Osteocyte (in vitro differentiated cells): ENCODE measurements at places on chromosomes 16 and 17. TPM values are rescaled to one million over a fixed set of nuclear protein-coding genes. Genes with fewer than 3 reads are reported as not detected.

GRCh38 chr17:75698659-75699058 is 22.6 kb upstream of the ITGB4 start:
- DNase-seq = no peak
- H3K36me3 ChIP-seq = peaks cover 36% of the 10 kb centered on the region
- H3K4me3 ChIP-seq = no peak overlapping the region
- H3K27ac ChIP-seq = peak overlapping the region; percentile 38
- H3K27me3 ChIP-seq = no peaks in the 10 kb centered on the region

- H3K27ac ChIP-seq = peak overlapping the region; percentile 83
- peaks cover 78% of the 10 kb centered on the region for H3K4me1 ChIP-seq
Observed at GRCh38 chr17:40343219-40344119, 21.1 kb downstream of the GJD3 start.

DNA sequence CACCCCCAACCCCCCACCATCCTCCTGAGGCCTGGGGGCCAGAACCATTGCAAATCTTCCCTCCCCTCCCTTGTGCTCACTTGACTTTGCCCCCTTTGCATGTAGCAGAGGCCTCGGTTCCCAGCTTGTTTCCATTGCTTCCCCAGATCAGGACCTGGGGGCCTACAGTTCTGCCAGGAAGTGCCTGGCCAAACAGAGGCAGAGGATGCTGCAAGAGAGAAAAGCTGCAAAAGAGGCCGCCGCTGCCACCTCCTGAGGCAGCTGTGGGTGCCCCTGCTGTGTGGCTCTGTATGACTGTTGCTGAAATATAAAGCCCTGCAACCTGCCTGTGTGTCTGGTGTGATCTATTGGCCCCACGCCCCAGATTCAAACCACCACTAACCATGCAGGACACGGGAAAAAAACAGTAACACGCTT is 2.3 kb downstream of the NDUFB10 start:
- H3K36me3 ChIP-seq = peaks cover 14% of the 10 kb centered on the region
- no peaks in the 10 kb centered on the region for H3K27me3 ChIP-seq
- no peak for DNase-seq
- H3K4me1 ChIP-seq = peaks cover 41% of the 10 kb centered on the region

DNA sequence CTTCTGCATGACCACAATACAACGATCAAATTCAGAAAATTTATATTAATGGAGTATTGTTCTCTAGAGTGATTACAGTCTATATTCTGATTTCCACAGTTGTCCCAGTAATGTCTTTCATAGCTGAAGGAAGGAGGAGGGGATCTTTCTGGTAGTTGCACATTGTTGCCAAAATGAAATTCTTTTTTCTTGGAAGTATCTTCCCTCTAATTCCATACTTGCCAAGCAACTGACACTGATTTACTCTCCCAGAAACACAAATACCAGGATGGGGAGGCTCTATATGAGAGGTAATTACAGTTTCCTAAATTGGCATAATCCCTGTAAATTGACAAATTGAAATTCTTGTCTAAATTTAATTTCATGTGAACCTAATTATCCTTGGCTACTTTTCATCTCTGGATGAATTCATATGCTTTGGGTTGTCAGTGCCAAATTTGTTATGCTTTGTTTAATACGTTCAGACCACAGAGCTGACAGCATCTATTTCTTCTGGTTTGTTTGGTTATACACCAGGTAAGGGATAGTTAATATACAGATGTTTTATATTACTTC is 30.0 kb downstream of the NOL11 start:
- no peak for DNase-seq
- no peak overlapping the region for H3K27ac ChIP-seq
- no peaks in the 10 kb centered on the region for H3K27me3 ChIP-seq
- peaks cover 17% of the 10 kb centered on the region for H3K36me3 ChIP-seq
- no peaks in the 10 kb centered on the region for H3K4me1 ChIP-seq

GRCh38 chr17:42182927-42183734 is 2.1 kb downstream of the HCRT start:
- H3K27ac ChIP-seq = no peak overlapping the region
- DNase-seq = no peak
- H3K4me3 ChIP-seq = peak overlapping the region; percentile 64
- peaks cover 23% of the 10 kb centered on the region for H3K4me1 ChIP-seq
- peaks cover 42% of the 10 kb centered on the region for H3K27me3 ChIP-seq
- no peaks in the 10 kb centered on the region for H3K36me3 ChIP-seq

- peaks cover 53% of the 10 kb centered on the region for H3K27me3 ChIP-seq
- H3K36me3 ChIP-seq = no peaks in the 10 kb centered on the region
- peak overlapping the region; percentile 42 for H3K27ac ChIP-seq
- no peak for DNase-seq
- H3K4me3 ChIP-seq = no peak overlapping the region
Observed at GRCh38 chr16:86363057-86363490, 147.3 kb upstream of the FOXF1 start.

GRCh38 chr17:34252095-34252443 is 3.0 kb upstream of the CCL2 start:
- no peaks in the 10 kb centered on the region for H3K27me3 ChIP-seq
- H3K36me3 ChIP-seq = no peaks in the 10 kb centered on the region
- H3K4me3 ChIP-seq = no peak overlapping the region

DNA sequence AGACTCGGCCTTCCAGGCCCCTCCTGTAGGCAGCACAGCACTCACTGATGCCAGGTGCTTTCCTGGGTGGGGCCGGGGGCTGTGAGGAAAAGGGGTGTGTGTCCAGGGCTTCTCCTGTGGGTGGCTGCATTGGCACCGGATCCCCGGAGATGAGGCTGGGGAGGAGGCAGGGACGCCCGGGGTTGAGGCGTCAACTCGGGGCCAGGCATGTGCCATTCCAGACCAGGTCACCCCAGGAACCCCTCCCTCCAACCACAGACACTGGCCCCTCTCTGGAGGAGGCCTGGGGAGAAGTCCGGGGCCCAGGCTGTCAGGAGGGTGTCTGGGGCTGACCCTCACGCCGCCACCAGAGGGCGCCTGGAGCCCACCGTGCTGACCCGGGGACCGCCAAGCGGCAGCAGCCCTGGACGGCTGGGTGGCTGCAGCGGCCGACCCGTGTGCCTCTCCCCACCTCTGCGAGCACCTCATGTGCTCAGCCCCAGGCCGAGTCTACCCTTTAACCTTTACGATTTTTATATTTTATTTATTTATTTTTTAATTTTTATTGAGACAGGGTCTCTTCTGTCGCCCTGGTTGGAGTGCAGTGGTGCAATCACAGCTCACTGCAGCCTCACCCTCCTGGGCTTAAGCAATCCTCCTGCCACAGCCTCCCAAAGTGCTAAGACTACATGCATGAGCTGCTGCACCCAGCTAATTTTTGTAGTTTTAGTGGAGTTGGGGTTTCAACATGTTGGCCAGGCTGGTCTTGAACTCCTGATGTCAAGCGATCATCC is 3.2 kb upstream of the METRN start:
- peaks cover 41% of the 10 kb centered on the region for H3K4me1 ChIP-seq
- no peaks in the 10 kb centered on the region for H3K36me3 ChIP-seq
- no peak overlapping the region for H3K27ac ChIP-seq
- no peak overlapping the region for H3K4me3 ChIP-seq
- DNase-seq = peak; percentile 94
- H3K27me3 ChIP-seq = peaks cover 13% of the 10 kb centered on the region

DNA sequence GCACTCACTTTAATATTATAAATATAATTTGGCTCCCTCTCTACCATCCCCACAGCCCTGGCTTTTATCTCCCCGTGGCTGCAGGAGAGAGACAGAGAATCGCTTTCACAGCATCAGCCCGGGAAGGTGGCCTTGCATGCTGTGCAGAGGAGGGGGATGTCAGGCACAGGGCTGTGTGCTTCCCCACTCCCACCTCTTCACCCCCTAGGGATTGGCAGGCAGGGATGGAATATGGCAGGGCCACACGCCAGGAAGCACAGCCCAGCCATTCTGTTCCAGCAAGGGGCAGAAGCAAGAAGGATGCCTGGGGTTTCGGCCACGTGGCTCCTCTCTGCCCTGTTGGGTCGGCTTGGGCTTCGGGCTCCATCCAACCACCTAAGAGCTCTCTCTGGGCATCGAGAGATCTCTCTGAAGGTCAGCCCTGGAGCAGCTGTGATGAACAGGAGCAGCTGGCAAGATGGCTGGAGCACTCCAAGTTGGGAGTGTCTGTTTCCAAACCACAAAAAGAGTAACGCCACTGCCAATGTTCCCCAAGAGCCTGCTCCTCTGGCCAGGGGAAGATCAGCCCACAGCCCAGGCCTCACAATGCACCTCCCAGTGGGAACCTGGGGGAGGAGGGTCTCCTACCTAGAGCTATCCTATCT is 223.2 kb downstream of the C16orf78 start:
- no peak overlapping the region for H3K27ac ChIP-seq
- no peaks in the 10 kb centered on the region for H3K36me3 ChIP-seq
- no peaks in the 10 kb centered on the region for H3K27me3 ChIP-seq
- H3K4me1 ChIP-seq = peaks cover 42% of the 10 kb centered on the region

DNA sequence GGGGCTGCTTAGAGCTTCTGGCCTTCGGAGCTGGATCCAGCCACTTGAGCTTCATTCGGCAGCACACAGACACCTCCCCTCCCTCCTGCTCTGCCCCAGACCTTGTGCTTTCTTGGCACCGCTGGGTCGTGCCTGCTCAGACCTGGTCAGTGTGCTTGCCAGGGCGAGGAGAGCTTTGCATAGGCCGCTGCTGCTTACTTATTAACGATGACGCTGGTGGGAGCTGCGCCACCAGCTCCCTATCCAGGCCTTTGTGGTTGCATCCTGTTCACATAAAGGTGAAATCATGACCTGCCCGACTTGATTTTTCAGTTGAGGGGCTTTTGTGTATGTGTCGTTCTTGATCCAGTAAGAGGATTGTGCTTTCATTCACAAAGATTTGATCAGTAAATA is 101.1 kb downstream of the MSI2 start:
- H3K36me3 ChIP-seq = peaks cover 6% of the 10 kb centered on the region
- H3K27ac ChIP-seq = no peak overlapping the region
- peaks cover 11% of the 10 kb centered on the region for H3K4me1 ChIP-seq
- no peak for DNase-seq
- no peak overlapping the region for H3K4me3 ChIP-seq
- no peaks in the 10 kb centered on the region for H3K27me3 ChIP-seq

- no peak overlapping the region for H3K27ac ChIP-seq
- DNase-seq = no peak
- H3K27me3 ChIP-seq = peaks cover 2% of the 10 kb centered on the region
- H3K4me3 ChIP-seq = no peak overlapping the region
- peaks cover 11% of the 10 kb centered on the region for H3K4me1 ChIP-seq
Observed at GRCh38 chr16:81410643-81411293, 33.8 kb upstream of the CMIP start.

DNA sequence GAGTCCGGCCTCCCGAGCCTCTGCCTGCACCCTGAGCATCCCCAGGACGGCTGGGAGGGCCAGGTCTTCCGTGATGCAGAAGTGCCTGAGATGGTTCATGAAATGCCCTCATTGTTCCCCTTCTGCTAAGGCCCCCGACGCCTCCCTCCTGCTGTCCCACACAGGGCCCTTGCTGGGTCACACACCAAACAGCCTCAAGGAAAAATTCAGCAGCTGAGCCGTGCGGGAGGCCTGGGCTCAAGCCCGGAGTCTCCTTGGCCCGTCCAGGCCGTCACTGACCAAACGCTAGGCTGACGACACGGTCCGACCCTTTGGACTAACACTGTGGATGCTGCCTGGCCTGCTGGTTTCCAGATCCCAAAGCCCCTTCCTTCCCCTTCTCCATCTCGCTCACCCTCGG is 90.2 kb downstream of the RTN4RL1 start:
- peaks cover 5% of the 10 kb centered on the region for H3K4me1 ChIP-seq
- H3K4me3 ChIP-seq = no peak overlapping the region
- no peak for DNase-seq
- H3K27me3 ChIP-seq = peaks cover 10% of the 10 kb centered on the region

GRCh38 chr17:36940313-36941264 is 3.3 kb downstream of the LHX1 start:
- H3K36me3 ChIP-seq = no peaks in the 10 kb centered on the region
- no peak for DNase-seq
- H3K4me1 ChIP-seq = peaks cover 32% of the 10 kb centered on the region
- H3K27ac ChIP-seq = no peak overlapping the region
- peaks cover 79% of the 10 kb centered on the region for H3K27me3 ChIP-seq

DNA sequence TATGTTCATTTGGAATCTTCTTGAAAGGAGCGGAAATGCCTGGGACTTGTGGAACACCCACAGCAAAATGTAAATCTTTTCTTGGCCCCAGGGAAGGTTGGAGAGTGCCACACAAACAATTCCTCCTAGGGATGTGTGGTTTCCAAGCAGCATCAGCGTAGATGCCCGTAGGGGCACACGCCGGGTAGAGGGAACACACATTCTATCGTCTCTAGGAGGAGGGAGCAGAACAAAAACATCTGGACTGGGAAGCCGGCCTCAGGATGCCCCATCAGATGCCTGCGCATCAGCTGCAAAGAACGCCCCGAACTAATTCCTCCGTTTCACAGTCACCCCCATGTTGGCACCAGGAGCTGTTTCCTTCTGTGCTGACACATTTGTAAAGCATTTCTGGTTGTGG is 357.9 kb upstream of the ZFHX3 start:
- no peaks in the 10 kb centered on the region for H3K4me1 ChIP-seq
- no peaks in the 10 kb centered on the region for H3K36me3 ChIP-seq
- no peak overlapping the region for H3K27ac ChIP-seq
- peaks cover 23% of the 10 kb centered on the region for H3K27me3 ChIP-seq
- no peak overlapping the region for H3K4me3 ChIP-seq
- DNase-seq = no peak

GRCh38 chr17:29674281-29674680 is 51.6 kb upstream of the CORO6 start:
- peaks cover 15% of the 10 kb centered on the region for H3K36me3 ChIP-seq
- H3K4me3 ChIP-seq = no peak overlapping the region
- H3K27me3 ChIP-seq = no peaks in the 10 kb centered on the region
- H3K4me1 ChIP-seq = peaks cover 13% of the 10 kb centered on the region
- DNase-seq = no peak

DNA sequence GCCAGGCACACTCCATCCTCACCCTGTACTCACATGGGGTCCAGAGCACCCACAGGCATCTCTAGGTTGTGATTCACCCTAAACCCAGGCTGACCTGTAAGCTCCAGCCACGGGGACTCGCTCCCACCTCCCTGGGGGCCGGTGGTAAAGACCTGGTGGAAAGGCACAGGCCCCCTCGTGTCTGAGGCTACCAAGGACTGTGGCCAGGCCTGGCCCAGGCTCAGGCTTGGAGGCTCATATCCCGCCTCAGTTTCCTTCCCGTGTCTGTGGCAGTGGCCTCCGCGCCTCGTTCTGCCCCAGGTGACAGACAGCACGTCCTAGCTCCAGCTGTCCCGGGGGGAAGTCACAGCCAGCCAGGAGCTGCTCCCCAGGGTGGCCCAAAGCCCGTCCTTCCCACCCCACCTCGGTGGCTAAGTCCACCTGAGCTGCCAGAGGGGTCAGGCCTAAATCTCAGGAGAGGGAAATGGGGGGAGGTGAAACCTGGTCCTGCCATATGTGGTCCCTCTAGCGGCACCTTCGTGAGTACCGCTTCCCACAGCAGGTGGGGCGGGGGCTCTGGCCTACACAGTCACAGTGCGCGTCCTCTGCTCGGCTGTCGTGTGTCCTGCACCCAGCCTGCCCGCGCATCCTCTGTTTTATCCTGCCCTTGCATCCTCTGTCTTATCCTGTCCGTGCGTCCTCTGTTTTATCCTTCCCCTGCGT is 12.6 kb downstream of the CDH15 start:
- no peaks in the 10 kb centered on the region for H3K4me1 ChIP-seq
- no peak for DNase-seq
- no peaks in the 10 kb centered on the region for H3K36me3 ChIP-seq

- peaks cover 35% of the 10 kb centered on the region for H3K4me1 ChIP-seq
- H3K36me3 ChIP-seq = peaks cover 8% of the 10 kb centered on the region
- H3K27ac ChIP-seq = peak overlapping the region; percentile 75
- H3K4me3 ChIP-seq = no peak overlapping the region
- DNase-seq = no peak
Observed at GRCh38 chr16:56689171-56689570, 6.9 kb downstream of the MT1X start.

KRT23 gene
- total RNA-seq = not detected in 2 replicates

CD300C gene
- not detected in 2 replicates for total RNA-seq

SLC7A6OS gene
- total RNA-seq = 14.2 and 18.4 TPM in 2 replicates

PLD6 gene
- total RNA-seq = 0.81 and 1.3 TPM in 2 replicates

SGSH gene
- total RNA-seq = 67.2 and 71.0 TPM in 2 replicates

KRT39 gene
- not detected in 2 replicates for total RNA-seq

AKAP10 gene
- total RNA-seq = 30.2 and 34.4 TPM in 2 replicates

KRT27 gene
- total RNA-seq = not detected in 2 replicates

PLXDC1 gene
- 17.1 and 19.7 TPM in 2 replicates for total RNA-seq

ZBTB4 gene
- 47.9 and 49.7 TPM in 2 replicates for total RNA-seq
